Fibroblast of skin of right biceps (primary cell): ENCODE measurements at places on chromosomes 11 and 22.

- DNase-seq, result peak; percentile 88
Observed at GRCh38 chr11:127994736-127995135, 592.6 kb downstream of the ETS1 start.

GRCh38 chr22:41862530-41863266 lies 29.8 kb downstream of the SREBF2 start:
- DNase-seq, result peak; percentile 25

- peak; percentile 88 for DNase-seq
Observed at GRCh38 chr11:99505316-99505715, 484.6 kb downstream of the CNTN5 start.

- DNase-seq, result no peak
Observed at GRCh38 chr22:22245935-22246525, 1.4 kb downstream of the VPREB1 start.

GRCh38 chr11:61588728-61589191 lies 7.9 kb upstream of the SYT7 start:
- no peak for DNase-seq

GRCh38 chr11:78023426-78023825 lies 350 bp upstream of the KCTD14 start:
- DNase-seq, result no peak

DNA sequence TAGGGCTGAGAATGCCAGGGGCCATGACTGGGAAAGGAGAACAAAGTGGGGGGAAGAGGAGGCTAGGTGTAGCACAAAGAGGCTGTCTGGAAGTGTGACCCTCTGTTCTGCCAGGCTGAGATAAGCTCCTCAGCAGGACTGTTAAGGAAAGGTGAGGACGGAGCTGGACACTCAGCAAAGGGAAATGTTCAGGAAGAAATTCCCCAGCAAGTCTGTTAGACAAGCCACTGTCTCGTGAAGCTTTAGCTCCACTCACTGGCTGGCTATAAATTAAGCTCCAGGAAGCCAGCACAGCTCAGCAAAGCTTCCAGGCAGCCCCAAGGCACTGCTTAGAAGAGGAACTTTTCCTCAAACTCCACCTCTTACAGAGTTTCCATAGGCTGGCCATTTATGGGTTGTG lies 181.2 kb upstream of the API5 start:
- no peak for DNase-seq

DNA sequence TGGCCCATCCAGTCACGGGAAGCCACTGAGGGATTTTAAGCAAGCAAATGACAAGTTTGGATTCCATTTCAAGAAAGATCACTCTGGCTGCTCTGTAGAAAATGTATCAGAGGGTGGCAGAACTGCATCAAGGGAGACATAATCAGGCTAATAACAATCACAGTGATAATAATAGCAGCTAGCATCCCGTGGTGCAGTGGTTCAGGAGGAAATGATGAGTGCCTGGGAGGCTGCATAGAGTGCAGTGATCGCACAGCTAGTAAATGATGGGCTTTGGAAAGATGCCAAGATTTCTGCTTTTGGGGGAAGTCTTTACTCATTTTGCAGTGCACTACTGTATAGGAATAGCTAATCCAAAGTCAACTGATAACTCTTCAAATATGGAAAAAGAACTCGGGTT lies 35.8 kb downstream of the TNRC6B start:
- peak; percentile 37 for DNase-seq

DNA sequence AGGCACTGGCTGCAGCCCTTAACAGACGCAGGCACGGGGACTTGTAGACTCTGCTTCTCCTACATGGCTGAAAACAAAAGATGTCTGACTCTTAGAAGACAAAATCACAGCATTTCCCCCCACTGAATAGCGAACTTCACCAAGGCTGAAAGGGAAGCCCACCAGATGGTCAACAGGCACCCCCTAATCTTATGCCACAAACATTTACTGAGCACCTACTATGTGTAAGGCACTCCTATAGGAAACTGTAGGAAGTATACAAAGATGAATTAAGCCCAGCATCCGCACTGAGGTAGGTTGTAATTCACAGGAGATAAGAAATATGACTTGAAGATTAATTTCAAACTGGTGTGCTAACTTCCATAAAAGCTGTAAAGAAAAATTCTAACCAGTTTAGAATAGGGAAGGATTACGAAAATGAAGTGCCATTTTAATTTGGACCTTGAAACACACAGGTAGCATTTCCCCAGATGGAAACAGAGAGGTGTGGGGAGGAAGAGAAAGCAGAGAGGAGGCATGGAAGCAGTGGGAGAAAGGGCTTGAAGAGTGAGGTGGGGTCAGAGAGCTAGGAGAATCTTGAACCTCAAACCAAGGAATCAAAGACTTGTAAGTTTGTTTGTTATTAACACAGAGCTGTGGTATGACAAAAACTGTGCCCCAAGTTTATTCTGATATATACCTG lies 38.1 kb downstream of the NUMA1 start:
- no peak for DNase-seq

- peak; percentile 82 for DNase-seq
Observed at GRCh38 chr22:41052661-41053490, 39.5 kb upstream of the EP300 start.

DNA sequence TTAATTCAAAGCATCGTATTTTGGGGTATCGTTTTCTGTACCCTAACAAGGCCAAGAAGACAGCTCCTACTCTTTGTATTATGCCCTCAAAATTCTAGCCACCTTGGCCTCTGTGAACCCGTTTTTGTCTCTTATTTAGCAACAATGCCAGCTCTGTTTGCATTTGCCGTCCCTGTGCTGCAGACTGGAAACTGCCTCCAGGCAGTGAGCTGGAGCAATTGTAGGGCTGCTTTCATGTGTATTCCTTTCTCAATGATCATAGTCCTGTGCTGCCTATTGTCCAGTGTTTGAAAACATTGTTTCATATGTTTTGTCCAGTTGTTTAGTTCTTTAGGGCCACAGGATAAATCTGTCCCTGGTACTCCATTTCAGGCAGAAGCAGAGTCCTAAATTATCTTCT lies 19.9 kb upstream of the BACE1-AS start:
- DNase-seq, result no peak

DNA sequence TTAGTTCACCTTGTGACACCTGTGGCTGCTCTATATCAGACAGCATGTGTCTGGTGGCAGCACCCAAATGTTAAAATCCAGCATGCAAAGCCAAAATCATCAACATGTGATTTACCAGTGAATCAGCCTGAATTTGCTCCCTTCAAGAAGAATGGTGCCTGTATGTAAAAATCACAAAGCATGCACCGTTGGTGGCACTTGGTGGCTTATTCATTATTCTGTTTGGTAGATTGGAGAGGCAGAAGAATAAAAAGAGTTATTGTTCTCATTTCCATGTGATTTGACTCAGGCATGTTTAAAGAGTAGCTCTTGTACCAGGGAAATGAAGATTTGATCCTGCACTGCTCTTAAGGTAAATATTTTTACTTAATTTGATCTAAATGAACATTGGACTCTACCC lies 143.9 kb upstream of the MPPED2 start:
- DNase-seq, result no peak

- no peak for DNase-seq
Observed at GRCh38 chr22:32389685-32390084, 22.4 kb downstream of the RTCB start.

DNA sequence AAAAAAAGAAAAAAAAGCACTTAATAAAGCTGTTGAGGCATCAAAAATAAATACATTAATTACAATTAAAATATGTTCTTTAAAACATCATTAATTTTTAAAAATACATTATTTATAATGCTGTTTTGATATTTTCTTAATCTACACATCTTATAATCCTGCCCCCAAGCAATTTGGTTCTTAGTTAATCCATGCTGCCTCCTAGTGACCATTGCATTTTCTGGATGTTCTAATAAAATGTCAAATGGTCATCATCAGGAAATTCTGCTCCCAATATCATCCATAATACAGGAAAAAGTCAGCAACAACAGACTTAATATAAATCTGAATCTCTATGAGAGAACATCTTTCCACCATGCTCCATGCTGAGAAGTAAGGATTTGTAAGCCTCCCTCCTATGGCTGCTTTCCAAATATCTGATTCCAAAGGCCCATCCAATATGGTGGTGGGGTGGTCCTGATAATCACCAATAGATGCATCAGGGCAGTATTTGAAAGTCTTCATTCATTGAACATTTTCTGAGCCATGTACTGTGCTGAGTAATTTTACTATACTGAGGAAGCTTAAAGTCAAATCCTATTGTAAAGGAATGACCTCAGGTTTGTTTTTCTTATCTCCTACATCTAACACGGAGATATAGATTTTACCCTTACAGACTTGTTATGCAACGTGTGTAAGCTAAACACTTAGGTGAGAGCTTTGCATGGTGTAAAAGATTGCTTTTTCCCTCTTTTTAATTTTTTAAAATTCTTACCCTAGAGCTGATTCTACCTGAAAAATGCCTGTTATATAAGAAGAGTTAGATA lies 124.7 kb upstream of the BMAL1 start:
- peak; percentile 23 for DNase-seq

GRCh38 chr11:103871923-103872551 lies 164.4 kb upstream of the DDI1 start:
- DNase-seq, result no peak

DNA sequence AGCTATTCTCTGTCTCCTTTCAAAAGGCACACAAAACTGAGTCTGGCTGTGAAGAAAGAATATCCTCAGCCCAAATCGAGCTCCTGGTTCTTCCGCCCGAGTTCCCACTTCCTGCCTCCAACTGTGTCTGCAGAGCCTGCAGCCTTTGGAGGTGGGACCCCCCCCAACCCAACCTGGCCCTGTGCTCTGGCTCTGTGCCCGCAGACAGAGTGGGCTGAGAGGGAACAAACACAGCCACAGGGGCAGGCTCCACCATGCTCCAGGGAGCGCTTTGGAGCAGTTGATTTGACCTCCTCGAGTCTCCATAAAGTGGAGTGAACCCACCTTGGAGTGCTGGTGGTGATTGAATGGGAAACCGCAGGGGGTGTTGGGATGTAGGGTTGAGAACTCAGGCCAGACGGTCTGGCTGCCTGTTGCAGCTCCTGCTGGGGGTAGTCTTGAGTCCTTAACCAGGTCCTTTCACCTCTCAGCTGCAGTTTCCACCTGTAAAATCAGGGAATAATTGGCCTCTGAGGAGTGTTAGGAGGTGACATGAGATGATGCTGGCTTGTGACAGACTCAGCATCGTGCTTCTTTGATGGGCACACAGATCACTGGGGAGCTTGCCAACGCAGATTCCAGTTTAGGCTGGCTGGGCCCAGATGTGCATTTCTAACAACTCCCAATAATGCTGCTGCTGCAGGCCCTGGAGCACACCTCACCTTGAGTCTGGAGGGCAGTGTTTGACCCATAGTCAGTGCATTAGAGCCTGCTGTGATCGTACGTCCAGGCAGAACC lies 11.4 kb downstream of the DAGLA start:
- no peak for DNase-seq

GRCh38 chr11:74318241-74318932 lies 6.9 kb upstream of the P4HA3 start:
- DNase-seq, result peak; percentile 70

- DNase-seq, result peak; percentile 7
Observed at GRCh38 chr11:17703951-17704350, 15.4 kb upstream of the MYOD1 start.

DNA sequence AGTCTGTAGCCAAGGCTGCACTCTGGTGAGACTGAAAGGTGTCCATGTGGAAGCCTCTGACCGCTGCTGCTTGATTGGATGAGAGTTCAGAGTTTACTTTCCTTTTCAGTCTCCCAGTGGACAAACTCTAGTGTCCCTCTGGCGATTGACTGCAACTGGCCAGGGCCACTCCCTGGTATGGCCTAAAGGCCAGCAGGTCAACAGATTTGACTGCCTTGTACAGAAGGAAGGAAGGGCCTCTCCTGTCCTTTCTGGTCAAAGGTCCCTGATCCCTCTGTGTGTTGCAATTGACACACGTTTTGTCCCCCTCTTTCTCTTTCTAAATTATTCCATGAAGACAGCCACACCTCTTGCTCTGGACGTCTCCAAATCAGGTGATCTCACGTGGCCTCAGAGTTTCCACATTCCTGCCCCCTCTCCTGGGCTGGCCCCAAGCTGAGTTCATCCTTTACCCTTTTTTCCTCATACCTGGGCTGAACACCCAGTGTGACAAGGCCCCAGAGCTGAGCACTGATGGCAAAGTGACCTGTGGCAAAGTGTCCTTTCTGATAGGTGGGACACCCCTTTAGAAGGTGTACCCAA lies 18.7 kb upstream of the FBLN1 start:
- DNase-seq, result no peak

DNA sequence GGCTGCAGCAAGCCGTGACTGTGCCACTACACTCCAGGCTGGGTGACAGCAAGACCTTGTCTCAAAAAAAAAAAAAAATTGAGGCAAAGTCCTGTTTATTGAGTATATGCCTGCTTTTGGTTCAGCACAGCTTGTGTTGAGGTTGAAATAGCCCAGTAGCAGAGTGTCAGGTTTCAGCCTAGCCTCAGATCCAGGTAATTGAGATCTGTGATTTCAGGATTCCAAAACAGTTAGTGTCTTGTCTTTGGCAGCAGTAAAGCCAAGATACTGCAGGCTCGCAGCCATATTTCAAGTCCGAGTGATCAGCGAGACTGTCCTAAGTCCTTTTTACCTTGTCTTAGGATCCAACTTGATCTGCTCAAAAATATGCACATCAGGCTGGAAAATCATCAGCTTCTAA lies 27.0 kb downstream of the CUL5 start:
- DNase-seq, result peak; percentile 14

DNA sequence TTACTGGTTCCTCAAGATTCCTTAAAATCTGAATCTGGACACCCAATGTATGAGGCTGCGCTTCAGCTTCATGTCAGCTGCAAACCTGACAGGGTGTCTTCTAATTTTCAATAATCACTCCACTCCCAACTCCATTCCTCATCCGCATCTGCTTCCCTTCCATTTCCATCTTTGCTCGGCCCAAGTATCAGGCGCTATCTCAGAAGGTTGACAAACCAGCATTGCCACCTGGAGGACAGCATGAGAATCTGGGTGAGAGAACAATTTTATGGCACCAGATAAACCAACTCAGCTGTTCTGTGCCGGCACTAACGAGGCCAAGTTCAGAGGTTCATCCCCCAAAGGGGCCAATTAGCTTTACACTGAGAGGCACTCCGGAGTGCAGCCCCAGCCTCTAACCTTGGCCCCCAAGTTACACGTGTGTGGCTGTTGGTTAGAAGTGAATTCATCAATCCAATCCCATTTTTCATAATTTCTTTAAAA lies 79.1 kb upstream of the LMO2 start:
- peak; percentile 58 for DNase-seq

GRCh38 chr11:119754199-119754598 lies 25.2 kb upstream of the NECTIN1 start:
- DNase-seq, result no peak

- DNase-seq, result no peak
Observed at GRCh38 chr22:36239150-36239400, 252 bp downstream of the APOL2 start.

- no peak for DNase-seq
Observed at GRCh38 chr11:47914743-47915142, 65.6 kb upstream of the PTPRJ start.

DNA sequence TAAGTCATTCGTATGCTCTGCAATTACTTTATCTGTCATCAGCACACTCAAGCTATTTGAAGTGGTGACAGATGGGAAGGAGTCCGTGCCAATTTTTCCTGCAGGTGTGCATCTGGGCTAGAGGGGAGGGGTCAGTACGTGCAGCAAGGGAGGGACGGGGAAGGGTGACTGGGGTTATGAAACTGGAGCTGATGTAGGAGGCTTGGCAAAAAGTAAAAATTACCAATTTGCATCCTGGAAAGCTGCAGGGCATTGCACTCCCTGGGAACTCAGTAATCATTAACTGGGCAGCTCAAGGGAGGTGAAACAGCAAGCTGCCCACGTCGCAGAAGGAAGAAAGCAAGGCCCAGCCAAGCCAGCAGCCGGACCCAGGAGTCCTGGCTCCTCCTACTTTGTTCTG lies 87.1 kb upstream of the TMEM45B start:
- DNase-seq, result no peak

- DNase-seq, result peak; percentile 30
Observed at GRCh38 chr11:72573072-72573854, 101.0 kb downstream of the PDE2A start.
